ENCODE measurements at places on chromosomes 5 and 9. TPM values are rescaled to one million over a fixed set of nuclear protein-coding genes. Genes with fewer than 3 reads are reported as not detected.

DNA sequence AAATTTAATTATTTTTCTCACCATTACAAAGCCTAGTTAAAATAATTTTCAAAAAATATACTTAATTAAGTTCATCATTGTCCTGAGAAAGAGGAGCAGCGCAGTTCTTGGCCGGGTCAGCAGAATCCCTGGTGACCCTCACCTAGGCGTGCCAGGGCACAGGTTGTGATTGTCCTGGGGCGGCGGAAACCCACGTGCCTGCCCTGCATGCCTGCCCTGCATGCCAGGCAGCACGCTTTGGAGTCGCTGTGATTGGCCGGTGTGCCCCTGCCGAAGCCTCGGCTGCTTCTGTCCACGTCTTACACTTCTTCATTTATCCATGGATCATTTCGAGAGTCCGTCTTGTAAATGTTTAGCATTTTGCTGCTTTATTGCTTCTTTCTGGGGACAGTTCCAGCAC is 25.6 kb downstream of the SLC12A2 start:
- DNase-seq = peak; percentile 28

The TMC1 gene
- total RNA-seq = not detected

DNA sequence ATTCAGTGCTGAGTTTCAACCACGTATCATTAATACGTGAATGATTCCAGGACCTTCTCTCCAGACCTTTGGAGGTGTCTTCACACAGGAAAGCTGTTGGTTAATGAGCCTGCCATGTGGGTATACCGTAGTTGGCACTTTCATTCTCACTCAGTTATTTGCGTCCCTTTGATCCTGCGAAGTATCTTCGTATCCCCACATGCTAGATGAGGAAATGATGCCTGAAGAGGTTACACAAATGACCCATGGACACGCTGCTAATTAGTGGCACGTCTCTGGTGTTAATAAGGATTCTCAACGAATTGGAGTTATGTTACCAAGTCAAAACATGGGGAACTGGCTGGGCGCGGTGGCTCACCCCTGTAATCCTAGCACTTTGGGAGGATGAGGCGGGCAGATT is 65.7 kb upstream of the GNE start:
- no peak for DNase-seq

The LCN6 gene
- total RNA-seq = 22.8 TPM

The LRRTM2 gene
- total RNA-seq = 0.17 TPM

The SLC25A48 gene
- total RNA-seq = not detected

DNA sequence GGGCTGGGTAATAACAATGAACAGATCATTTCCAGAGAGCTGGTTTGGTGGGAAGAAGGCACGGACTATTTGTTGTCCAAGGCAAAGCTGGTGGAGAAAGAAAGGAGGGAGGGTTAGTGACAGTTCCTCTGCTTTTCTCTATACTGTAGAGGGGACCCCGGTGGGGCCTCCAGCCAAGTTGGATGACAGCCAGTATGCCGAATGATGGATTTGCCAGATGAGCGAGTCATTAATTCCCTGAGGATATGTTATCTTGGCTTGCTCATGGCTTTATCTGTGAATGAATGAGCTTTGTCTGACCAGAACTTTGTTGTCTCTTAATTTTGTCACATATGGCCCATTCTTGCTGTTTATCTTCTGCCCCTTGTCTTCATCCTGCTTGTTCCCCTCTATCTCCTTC is 158.6 kb upstream of the GLRA1 start:
- no peak for DNase-seq

- DNase-seq = no peak
Observed at GRCh38 chr9:7243838-7244237, 486.1 kb downstream of the KDM4C start.

GRCh38 chr9:95588724-95589588 is 72.2 kb upstream of the PTCH1 start:
- no peak for DNase-seq

- peak; percentile 53 for DNase-seq
Observed at GRCh38 chr9:117073539-117074341, 341.1 kb downstream of the ASTN2 start.

The SLC36A3 gene
- total RNA-seq = not detected

DNA sequence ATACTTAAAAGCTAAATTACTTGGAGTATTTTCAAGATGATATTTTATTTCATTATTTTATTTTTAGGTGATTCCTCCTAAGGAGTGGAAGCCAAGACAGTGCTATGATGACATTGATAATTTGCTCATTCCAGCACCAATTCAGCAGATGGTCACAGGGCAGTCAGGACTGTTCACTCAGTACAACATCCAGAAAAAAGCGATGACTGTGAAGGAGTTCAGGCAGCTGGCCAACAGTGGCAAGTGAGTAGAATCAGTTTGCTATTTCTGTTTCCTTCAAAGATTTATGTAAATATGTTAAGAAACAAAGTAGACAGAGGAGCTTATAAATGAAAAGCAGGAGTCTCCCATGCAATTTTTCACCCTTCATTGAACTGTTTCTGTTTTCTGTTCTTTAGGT is 47.8 kb downstream of the KDM4C start:
- peak; percentile 63 for DNase-seq

GRCh38 chr5:10288592-10289219 is 19.0 kb downstream of the CMBL start:
- DNase-seq = peak; percentile 81

The LCP2 gene
- total RNA-seq = 7.2 TPM

- no peak for DNase-seq
Observed at GRCh38 chr5:141753971-141754713, 72.1 kb upstream of the ARAP3 start.

DNA sequence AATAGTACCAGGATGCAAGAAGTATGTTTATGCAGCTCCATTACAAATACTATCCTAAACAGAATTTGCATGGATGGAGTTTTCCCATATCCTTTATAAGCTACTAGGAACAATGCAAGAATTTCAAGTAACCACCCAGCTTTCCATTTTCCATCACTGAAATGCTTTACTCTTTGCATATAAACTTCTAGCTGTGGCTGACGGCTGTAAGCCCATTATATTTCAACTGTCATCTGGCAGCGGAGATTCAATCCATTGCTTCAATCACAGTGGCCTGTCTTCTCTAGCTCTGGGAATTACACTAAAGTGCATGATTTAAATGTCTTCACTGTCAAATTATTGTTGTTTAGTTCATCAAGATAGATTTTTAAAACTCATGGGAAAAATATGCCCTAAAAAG is 64.2 kb upstream of the PAM start:
- no peak for DNase-seq

The C9orf152 gene
- total RNA-seq = not detected

DNA sequence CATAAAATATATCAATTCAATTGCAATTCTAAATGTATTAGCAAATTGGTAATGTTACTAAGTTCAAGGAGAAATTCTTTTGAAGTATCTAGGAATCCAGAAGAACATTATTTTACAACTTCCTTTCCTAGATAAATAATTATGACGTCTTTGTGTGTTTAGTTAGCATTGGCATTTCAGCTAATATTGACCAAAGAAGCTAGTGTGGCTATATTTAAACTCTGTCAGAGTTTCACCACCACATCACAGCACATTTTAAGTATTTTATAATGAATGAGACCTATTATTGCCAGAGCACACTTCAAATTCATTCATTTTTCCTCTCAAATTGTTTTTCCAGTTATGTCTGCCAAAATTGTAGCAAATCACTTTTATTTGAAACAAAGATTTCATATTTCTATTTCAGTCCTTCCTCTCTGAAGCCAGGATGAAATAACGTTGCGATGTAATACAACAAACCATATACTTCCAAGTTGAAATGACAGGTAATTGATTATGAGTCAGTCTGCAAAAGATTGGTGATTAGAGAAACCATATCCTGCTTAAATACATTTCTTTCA is 18.9 kb downstream of the PLK2 start:
- DNase-seq = no peak

GRCh38 chr9:72857624-72857996 is 95.2 kb downstream of the ALDH1A1 start:
- no peak for DNase-seq

- DNase-seq = no peak
Observed at GRCh38 chr5:135587721-135588663, 9.2 kb upstream of the CXCL14 start.

DNA sequence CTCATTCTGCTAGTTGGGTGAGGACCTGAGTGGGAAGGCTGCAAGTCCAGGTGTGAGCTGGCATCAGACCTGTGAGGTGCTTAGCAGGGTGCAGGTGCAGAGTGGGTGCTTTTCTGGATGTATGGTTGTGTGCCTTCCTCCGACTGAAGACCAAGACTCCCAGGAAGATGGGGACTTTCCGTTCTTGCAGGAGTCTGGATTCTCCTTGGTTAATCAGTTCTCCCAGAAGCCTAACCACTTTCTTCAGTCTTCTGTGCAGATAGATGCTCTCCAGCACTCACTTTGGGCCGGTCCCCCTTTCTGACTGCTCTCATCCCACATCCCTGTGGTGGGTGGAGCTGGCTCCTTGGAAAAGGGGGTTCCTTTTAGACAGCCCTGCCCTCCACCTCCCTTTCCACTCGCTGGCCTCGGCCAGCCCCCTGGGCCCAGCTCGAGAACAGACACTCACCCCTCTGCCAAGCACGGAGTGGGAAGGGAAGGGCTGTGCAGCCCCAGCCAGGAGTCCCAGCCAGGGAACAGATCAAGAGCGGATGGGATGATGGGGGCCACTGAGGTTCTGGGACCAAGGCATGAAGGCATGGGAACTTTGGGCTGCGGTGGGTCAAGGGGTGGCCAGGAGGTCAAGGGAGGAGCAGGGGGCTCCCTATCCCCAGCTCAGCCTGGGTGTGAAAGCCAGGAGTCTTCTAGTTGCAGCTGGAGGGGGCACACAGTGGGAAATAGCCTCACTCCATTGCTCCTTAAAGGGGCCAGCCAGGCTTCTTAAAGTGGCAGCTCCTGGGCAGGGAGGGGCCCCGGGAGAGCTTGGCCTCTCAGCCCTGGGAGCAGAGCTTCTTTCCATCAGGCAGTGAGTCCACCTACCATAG is 62.4 kb downstream of the FGF18 start:
- DNase-seq = peak; percentile 88

DNA sequence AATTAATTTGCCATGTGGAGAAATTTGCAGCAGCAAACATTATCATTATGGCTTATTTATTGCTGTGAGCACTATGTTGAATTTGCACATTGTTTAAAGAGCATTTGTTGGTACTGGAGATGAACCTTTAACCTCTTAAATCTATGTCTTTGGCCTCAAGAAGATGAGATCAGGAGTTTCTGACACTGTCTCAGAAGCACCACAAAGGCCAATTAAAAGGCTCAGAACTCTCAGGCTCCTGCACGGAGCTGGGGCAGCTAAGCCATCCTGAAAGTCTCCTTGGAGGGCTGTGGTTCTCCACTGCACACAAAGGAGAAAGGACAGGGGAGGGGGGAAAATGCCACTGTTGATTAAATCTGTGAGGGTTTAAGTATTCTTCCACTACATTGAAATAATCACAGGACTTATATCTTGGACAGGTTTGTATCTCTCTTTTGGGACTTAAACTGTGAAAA is 33.1 kb downstream of the ZNF366 start:
- no peak for DNase-seq

DNA sequence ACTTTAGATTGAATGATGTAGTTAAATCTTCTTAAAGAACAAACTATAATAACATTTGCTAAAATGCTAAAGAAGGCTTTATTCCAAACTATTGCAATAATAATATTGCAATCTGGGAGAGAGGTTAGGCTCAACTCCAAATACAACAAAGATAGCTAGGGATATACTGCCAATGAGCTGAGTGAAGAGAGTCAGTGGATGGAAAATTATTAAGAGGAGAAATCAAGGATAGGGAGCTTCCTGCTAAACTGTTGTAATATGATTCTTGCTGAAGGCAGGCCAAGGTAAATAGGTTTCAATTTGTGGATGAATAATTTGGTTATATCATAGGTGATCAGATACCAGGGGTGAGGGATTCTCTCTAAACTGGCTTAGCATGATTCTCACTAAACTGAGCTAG is 1651.5 kb downstream of the EFNA5 start:
- no peak for DNase-seq

The IL3 gene
- not detected for total RNA-seq

- no peak for DNase-seq
Observed at GRCh38 chr9:126331964-126332748, 5.5 kb downstream of the MVB12B start.

GRCh38 chr9:134730011-134730760 is 88.6 kb downstream of the COL5A1 start:
- peak; percentile 81 for DNase-seq

DNA sequence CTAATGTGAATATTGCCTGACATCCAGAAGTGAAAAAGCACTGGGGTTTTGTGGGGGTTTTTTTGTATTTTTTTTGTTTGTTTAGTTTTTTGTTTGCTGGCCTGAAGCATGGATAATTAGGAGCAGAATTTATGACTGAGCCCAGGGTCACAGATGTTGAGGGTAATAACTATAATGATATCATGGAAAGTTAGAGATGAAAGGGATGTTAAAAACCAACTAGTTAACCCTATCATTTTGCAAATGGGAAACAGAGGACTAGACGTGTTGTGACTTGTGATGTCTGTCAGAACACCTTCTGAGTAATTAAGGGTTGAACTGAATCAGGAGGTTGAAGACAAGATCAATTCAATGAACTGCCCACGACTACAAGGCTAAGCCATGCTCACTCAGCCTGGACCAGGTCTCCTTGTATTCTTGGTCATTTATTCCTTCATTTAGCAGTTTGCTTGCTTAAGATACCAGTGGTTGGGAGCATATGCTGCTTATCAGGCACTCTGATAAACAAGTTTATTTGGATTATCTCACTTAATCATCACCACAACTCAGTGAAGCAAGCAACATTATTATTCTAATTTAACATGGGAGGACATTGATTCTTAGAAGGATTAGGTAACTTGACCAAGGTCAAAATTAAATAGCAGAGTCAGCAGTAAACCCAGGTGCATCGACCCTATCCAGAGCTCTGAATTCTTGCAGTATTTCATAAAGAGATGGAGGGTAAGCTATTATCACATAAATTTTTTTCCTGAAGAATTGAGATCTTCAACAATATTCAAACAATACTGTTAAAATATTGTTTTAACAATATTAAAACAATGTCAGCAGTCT is 75.7 kb upstream of the PIK3R1 start:
- DNase-seq = no peak

DNA sequence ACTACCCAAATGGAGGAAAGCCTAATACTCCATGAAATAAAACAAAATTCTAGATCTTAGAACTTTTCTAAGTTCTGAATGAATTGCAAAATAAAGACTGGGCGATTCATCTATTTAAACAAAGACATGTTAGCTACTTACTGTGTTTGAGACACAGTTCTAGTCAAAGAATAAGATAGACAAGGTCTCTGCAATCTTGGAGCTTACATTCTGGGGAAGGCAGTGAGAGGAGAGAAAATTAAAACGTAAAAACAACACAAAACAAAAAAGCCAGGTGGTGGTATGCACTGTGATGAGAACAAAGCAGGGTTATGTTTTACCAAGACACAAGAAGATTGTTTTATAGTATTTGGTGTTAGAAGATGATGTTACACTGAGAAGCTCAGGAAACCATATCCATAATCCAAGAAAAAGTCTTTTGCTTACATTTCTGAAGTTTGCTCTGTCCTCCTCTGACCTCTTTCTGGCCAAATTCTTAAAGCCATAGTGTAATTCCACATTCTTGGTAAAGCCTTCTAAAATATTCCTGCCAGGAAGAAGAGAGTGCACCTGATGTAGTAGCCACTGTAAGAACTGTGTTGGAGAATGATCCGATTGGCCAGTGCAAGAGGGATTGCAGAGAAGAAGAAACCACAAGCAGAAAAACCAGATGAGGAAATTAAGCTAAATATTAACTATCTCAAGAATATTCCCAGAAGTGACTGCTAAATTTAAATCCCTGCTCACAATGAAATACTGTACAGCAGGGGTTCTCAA is 218.4 kb downstream of the PCSK1 start:
- no peak for DNase-seq

Data from right cardiac atrium (tissue), 5 donors.